ENCODE measurements at places on chromosomes 1 and 21.

- DNase-seq, result peak; percentile 77
These were observed at the start of gene FMN2 for GRCh38 chr1:240091614-240092300. Gene FMN2, plus strand, starts transcription at chr1:240091883. Its CDS starts 227 bp downstream, at chr1:240092110.

GRCh38 chr1:2930913-2931723 lies 90.1 kb upstream of the ACTRT2 start:
- DNase-seq, result no peak

DNA sequence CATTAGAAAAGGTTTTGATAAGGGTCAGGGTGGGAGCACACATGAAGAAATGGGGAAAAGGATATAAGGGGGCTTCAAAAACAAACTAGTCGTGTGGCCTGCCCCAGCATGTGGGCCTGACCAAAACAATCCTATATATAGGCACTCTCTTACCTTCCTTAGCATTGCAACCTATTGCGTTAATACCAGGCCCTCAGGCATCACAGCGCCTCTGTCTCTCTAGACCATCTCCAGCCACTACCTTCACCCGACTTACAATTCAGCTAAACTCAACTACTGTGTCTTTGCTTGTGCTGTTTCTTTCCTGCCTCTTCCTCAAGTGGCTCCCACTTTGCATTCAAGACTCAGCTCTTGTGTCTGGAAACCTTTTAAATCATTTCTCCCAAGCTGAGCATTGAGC lies 47.0 kb upstream of the GJA5 start:
- no peak for DNase-seq

DNA sequence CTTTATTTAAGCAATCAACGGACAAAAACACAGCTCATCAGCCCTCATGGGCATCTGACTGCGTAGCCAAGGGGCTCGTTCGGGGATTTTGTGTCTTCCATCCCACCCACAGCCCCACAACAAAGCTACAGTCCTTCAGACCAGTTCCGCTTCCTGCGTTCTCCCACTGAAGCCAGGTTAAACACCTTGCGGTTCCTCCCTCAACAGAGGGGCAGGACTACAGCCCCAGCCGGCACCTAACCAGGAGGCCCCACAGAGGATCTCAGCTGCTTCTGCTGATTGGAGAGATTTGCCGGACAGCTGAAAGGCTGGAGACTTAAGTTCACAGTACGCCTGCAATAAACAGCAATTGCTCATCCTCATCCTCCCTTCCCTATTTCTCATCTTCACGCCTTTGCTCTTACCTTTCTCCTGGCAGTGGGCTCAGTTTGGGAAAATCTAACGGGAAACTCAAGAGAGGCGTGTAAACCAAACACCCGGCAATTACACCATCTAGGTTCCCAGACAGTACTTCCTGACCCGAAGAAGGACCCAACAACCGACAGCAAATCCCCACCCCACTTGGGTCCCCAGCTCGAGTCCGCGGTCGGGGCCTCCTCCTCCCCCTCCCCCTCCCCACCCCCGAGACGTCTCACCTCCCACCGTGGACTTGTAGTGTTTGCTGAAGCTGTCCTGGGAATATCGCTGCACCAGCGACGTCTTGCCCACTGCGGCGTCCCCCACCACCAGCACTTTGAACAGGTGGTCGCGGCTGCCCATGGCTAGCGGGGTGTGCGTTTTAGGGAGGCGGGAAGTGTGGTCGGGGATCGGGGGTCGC lies 876 bp downstream of the RAB29 start:
- peak; percentile 17 for DNase-seq

- no peak for DNase-seq
These were observed 19.3 kb downstream of the OBSCN start for GRCh38 chr1:228226956-228227791.

- DNase-seq, result no peak
These were observed 302.1 kb upstream of the RRP15 start for GRCh38 chr1:217983051-217983375.

DNA sequence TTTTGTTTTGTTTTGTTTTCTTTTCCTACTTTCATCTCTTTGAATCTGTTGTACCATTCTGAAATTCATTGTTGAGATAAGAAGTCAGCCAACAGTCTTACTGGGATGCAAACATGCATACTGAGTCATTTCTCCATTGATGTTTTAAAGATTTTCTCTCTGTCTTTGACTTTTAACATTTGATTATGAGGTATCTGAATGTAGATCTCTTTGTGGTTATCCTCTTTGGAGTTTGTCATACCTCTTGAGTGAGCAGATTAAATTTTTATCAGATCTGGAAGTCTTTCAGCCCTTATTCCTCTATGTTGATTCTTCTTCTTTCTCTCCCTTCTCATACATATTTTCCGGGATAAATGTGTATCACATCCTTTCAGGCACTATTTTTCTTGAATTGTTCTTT lies 406.9 kb upstream of the NCAM2 start:
- DNase-seq, result no peak

GRCh38 chr1:205374210-205375078 lies 17.7 kb upstream of the KLHDC8A start:
- DNase-seq, result no peak

DNA sequence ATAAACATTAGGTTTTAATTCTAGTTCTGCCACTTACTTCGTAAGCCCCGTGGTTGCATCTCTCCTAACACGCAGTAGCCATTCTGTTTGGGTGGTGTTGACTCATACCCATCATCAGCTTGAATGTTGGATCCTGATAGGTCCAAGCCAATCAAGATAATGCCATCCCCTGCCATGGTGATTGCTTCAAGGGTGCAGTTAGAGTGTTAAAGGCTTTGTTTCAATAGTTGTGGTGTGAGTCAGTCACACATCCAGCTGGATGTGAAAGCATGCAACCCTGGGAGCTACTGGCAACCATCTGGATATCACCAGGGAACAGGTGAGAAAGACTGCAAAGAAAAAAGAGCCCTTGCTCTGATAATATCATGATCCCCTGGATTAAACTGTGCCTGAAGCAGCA lies 69.1 kb downstream of the OMA1 start:
- no peak for DNase-seq

DNA sequence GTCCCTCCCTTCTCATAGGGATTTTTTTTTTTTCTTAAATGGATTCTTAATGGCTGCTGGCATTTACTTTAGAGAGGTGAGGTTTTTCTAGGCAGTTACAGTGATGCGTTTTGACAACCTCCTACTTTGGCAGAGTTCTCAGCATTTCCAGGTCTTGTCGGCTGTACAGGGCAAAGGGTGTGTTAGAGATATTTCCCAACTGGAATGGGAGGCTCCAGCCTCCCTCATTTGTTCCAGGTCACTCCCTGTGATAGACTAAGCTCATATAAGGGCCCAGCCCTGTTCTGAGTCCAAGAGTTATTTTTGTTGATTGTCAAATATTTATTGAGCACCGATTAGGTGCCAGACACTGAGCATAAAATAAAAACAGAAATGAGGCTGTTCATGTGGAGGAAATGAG lies 7.6 kb upstream of the XKR8 start:
- DNase-seq, result no peak

- no peak for DNase-seq
These were observed 96.0 kb upstream of the DUSP10 start for GRCh38 chr1:221837896-221838295.

DNA sequence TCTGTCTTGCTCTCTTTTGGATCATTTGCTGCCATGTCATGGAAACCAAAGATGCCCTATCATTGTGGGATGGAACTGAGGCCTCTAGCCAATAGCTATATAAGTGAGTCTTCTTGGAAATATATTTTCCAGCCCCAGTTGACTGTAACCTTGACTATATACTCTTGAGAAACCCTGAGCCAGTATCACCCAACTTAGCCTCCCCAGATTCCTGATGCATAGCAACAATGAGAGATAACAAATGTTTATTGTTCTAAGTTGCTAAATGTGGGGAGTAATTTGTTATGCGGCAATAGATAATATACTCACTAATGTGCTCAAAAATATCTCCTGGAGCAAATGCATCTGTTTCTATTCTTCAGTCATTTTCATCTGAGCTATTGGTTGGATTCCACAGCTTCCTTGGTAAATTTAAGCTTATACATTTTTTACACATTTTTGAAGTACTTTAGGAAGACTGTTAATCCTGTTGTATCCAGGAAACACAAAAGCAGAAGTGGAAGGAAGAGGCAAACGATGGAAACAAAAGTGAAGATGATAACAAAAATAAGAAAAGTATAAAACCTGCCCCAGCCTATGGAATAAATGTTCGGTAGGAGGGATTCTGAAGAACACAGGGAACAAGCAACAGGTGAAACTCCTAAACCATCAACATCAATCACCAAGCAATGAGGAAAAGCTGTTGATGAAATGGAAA lies 6.3 kb upstream of the SRRM1 start:
- DNase-seq, result no peak

DNA sequence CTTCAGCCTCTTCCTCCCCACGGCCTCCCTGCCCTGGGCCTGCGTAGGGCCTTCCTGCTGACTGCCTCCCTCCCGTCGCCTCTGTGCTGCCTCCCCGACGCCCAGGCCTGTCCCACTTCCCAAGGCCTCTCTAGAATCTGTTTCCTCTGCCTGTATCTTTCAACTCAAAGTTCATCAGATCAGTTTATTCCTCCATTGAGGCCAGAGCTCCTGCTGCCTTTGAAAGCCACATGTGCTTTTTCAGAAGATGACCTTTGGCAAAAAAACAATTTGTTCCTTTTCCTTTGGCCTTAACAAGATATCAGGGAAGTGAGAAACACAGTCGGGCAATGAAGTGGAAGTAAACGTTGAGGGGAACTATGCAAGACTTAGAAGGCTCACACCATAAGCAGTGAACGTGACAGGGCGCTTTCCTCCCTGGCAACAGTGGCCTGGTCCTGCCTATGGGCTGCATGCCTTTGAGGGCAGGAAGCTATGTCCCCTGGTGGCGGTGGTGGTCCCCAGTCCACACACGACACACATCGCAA lies 85.9 kb downstream of the PSMG1 start:
- peak; percentile 79 for DNase-seq

DNA sequence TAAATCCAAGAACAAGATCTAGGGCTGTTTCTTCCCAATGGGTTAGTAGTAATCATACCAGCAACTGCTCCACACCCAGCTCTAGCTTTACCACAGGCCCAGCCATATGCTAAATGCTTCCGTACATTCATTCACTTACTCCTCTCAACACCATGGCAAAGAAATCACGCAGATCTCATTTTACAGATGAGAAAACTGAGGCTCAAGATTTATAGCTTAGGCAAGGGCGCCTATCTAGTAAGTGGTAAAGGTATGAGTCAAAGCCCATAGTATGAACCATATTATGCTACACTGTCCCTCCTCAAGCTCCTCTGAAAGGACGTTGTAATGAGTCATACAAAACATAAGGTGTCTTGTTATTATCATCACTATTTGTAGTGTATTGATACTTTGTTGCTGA lies 82.2 kb downstream of the NIBAN1 start:
- no peak for DNase-seq

GRCh38 chr1:217134857-217135568 lies 411.8 kb upstream of the ESRRG start:
- DNase-seq, result no peak

DNA sequence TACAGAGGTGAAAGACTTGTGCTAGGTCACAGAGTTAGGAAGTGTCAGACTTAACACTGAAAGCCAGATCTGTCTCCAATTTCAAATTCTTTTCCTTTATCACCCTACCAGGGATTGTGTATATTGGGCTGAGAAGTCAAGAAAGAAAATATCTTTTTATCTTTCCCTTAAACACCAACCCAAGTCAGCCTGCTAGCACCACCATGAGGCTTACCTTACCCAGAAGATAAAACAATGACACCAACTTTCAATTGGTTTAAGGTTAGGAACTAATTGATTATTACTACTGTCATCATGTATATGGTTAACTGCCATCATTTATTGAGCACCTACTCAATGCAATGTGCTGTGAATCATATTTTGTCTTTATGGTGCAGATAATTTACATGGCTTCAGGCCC lies 178.9 kb upstream of the FOXD3 start:
- no peak for DNase-seq

DNA sequence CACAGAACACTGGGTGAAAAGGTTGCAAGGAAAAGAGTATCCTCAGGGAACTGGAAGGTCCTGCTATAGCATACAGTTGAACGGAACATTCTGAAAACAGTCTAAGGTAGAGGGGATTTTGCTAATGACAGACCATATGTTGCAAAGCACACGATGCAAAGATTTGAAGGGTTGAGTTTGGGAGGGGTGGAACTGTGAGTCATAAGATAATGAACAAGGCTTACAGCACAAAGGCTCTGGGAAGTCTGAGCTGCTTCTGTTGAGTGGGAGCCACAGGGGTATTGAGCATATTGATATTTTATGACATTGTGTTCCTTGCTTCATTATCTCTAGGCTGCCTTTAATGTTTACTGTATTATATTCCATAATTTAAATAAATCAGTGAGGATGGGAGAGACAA lies 104.9 kb downstream of the PLPPR4 start:
- no peak for DNase-seq

DNA sequence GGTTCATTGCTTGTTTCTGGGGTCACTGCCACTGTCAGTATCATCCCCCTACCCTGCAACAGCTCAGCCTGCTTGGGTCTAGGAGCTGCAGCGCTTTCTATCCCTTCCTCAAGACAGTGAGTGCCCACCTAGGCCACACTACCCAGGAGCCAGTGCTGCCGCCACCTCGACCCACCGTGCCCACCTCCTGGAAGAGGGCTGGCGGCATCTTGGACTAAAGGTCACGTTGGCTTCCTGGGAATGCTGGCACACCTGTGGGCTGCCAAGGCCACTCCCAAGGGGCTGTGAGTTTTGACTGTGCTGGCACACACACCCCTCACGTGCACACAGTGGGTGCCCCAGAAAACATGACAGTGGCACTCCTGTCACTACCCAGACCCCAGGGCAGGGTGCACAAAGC lies 22.1 kb downstream of the CRYAA start:
- no peak for DNase-seq

DNA sequence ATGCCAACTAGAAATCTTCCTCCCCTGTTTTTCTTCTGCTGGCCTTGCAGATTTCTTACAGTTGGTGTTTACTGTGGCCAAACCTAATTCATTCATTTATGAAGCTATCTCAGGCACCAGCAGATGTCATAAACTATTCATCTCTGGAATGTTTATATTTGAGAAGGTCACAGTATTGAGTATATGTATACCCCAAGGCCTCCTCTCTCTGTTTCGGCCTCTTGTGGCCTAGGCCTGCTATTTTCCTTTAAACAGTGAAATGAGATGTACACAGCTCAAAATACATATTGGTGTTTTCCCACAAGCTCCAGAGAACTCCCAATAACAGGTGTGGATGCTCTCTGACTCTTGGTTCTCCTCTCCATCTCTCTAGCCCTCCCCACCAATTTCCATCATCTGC lies 520.7 kb upstream of the CAMK1G start:
- DNase-seq, result no peak

GRCh38 chr1:154384650-154385489 lies 20.3 kb upstream of the IL6R start:
- no peak for DNase-seq

GRCh38 chr1:157034137-157034800 lies 11.3 kb downstream of the ARHGEF11 start:
- DNase-seq, result peak; percentile 84

GRCh38 chr1:18198260-18198659 lies 90.7 kb downstream of the IGSF21 start:
- DNase-seq, result peak; percentile 35

GRCh38 chr1:226702957-226703831 lies 35.9 kb downstream of the ITPKB start:
- DNase-seq, result peak; percentile 75

GRCh38 chr1:246214708-246215509 lies 292.2 kb downstream of the SMYD3 start:
- DNase-seq, result peak; percentile 61

- no peak for DNase-seq
These were observed 8.6 kb downstream of the PODN start for GRCh38 chr1:53070621-53071020.

GRCh38 chr1:226497276-226497833 lies 51.2 kb upstream of the STUM start:
- DNase-seq, result no peak

GRCh38 chr1:110916669-110917306 lies 43.8 kb downstream of the CD53 start:
- DNase-seq, result no peak

- DNase-seq, result no peak
These were observed 23.9 kb upstream of the PBX1 start for GRCh38 chr1:164534863-164535610.
